ENCODE measurements at places on chromosomes 11 and 22.

DNA sequence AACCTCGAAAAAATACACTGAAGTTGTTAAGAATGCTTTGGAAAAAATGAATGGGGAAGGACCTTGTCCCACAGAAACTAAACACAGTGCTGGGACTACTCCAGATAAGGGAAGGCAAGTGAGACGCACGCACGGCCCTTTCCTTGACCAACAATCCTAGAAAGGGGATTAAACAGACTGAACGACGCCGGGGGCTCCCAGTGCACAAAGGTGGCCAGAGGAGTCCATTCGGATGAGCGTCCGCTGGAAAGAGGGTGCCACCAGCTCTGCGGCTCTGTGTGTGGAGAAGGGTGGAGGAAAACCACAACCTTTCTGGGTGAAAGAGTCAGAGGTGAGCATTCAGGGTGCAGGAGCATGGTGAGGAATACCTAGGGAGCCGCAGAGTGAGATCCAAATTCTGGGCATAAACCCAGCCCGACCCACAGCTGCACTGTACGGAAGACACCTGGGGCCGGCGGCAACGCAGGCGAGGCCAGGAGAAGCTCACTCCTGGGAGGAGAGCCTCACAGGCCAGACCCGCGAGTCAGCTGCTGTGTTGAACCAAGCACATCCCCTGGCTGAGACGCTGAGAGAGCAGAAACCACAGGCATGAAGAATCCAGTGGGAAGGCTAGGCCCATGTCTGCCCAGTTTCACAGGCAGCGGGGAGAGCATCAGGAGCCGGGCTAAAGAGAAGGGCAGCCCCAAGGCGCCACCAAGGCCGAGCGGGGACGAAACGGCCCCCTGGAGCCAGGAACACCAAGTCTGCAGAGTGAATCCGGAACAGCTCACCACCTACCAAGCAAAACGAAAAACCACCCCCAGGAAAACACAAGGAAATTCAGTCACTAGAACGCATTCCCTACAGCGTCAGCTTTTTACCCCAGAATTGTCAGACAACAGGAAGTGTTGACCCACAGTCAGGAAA, 177.1 kb downstream of the BRD1 start:
- no peak for DNase-seq

DNA sequence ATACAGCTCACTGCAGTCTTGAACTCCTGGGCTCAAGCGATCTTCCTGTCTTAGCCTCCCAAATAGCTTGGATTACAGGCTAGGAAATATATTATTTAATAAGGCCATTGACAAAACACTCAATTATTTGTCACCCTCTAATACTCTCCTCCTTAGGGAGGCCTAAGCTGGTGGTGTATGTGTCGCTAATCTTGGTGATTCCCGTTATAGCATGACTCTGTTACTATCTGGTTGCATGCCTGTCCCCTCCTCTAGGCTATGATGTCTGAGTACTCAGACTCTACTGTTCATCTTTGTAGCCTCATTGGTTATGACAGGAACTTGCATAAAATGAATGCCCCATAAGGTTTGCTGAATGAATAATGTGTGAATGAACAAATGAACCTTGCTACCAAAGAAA, 87.6 kb downstream of the USP35 start:
- DNase-seq, result no peak

- peak; percentile 11 for DNase-seq
These were observed 705 bp downstream of the BBOX1 start for GRCh38 chr11:27041141-27041899.

GRCh38 chr11:88402192-88402715, 64.7 kb upstream of the CTSC start:
- DNase-seq, result no peak

DNA sequence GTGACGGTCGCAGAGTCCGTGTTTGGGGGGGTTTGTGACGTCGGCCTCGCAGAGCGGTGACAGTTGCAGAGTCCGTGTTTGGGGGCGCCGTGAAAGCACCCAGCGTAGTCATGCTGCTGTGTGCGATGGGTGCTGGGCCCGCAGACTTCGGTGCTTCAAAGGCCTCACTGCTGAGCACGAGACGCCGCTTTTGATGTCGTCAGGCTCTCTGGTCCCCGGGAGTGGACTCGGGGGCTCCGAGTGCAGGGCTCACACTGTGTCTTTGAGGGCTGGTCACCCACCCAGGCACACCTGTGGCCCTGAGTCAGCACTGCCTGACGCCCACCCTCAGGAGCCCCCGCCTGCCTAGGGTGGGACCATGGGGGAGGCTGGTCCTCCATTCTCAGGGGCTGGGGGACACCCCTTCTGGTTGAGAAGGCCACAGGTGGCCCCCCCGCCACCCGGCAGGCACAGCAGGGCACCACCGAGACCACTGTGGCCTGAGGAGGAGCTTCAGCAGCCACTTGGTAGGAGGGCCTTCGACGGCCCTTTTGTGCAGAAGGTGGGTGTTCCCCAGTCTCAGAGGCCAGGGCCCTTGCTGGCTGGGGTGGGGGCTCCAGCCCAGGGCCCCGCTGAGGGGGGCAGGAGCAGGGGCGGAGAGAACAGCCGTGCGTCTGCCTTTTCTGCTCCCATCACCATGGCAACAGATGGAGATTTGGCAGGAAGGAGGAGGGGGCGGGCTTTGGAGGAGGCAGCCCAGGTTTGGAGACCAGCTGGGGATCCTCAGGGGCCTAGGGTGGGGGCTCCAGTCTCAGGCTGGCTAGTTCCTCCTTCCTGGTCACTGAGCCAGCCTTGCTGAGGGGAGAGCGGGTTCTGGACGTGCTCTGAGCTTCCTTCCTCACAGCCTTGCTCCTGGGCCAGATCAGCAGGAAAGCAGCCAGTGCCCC, 20.9 kb downstream of the BRSK2 start:
- peak; percentile 66 for DNase-seq

DNA sequence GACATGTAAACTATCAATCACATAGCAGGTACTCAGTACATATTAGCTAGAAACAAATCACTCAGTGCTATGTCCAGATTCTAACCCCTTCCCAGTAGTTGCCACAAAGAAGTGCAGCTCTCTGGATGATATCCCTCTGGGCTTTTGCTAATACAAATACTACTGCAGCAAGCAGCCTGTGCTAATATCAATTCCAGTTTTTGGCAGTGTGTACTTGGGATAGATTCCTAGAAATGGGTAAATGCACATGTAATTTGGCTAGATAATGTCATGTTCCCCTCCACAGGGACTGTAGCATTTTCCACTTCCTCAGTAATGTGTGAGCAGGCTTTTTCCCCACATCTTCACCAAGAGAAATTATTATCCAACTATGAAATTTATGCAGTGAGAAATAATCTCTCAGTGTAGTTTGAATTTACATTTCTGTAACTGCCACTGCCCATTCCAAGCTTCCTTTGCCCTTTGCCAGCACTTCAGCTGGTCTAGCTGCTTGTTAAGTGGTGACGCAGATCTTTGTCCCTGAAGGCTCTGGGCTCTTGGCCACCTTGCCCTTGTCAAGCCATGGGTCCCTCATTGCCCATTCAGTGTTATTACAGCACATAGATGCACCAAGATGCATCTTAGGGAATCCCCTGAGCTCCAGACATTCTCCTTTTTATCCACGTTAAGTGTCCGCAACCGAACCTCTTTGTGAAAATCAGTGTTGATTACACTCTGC, 107.1 kb upstream of the CLPB start:
- DNase-seq, result peak; percentile 6

- DNase-seq, result no peak
These were observed 22.6 kb downstream of the PHLDB1 start for GRCh38 chr11:118629761-118630661.

GRCh38 chr22:46018859-46019258, 41.9 kb upstream of the WNT7B start:
- no peak for DNase-seq

- no peak for DNase-seq
These were observed 71.4 kb downstream of the EFCAB6 start for GRCh38 chr22:43740587-43741270.

GRCh38 chr22:20577549-20577975, 70.2 kb downstream of the MED15 start:
- DNase-seq, result no peak

DNA sequence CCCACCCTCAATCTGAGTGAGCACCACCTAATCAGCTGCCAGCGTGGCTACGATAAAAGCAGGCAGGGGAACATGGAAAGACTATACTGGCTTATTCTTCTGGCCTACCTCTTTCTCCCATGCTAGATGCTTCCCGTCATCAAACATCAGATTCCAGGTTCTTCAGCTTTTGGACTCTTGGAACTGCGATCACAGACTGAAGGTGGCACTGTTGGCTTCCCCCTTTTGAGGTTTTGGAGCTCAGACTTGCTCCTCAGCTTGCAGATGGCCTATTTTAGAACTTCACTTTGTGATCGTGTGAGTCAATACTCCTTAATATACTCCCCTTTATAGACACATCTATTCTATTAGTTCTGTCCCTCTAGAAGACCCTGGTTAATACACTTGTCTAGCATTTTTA, 543.7 kb upstream of the RAG2 start:
- DNase-seq, result no peak

DNA sequence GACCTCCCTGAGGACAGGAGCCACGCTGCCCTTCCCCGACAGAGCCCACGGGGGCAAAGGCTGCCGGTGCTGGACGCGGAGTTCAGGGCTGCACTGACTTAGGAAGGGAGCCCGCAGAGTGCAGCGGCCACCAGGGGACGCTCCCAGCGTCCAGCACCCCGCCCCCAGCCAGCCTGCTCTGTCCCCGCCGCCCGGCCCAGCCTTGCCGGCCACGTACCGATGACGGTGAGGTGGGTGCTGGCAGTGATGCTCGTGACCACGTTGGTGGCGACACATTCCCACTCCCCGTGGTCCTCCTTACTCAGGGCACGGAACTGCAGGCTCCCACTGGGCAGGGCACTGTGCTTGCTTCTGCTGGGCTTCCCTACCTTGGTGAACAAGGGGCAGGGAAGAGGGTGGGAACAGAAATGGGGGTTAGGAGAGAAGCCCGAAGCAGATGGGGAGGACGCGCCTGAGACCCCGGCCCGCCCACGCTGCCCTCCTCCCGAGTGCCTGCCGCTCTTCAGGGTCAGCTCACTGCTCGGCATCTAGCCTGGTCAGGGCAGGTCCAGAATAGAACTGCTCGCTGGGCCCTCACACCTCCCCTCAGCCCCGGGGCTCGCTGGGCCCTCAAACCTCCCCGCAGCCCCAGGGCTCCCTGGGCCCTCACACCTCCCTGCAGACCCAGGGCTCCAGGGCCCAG, 25.9 kb downstream of the IGSF9B start:
- DNase-seq, result no peak

GRCh38 chr11:84261707-84262106, 975.5 kb upstream of the CCDC90B start:
- no peak for DNase-seq

- no peak for DNase-seq
These were observed 14.5 kb downstream of the MAML2 start for GRCh38 chr11:96328395-96329010.

GRCh38 chr11:85889676-85890579, 34.7 kb downstream of the CCDC83 start:
- DNase-seq, result no peak

DNA sequence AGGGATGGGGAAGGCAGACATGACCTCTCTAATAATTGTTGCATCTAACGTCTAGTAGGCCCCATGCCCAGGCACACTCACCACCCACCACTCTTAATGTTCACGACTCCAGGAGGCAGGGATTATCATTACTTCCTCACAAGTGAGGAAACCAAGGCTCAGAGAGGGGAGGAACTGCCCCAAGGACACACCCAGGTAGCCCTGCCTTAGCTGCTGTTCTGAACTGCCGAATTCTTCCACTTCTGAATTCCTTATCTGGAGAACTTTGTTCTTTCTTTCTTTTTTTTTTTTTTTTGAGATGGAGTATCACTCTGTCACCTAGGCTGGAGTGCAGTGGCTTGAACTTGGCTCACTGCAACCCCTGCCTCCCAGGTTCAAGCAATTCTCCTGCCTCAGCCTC, 16.7 kb downstream of the SLCO2B1 start:
- DNase-seq, result no peak

- DNase-seq, result no peak
These were observed 793.5 kb upstream of the CNTN5 start for GRCh38 chr11:98227278-98227677.

- DNase-seq, result no peak
These were observed 4.3 kb downstream of the LRFN4 start for GRCh38 chr11:66861038-66861773.

GRCh38 chr11:116918925-116919655, 81.7 kb upstream of the APOA1 start:
- no peak for DNase-seq

DNA sequence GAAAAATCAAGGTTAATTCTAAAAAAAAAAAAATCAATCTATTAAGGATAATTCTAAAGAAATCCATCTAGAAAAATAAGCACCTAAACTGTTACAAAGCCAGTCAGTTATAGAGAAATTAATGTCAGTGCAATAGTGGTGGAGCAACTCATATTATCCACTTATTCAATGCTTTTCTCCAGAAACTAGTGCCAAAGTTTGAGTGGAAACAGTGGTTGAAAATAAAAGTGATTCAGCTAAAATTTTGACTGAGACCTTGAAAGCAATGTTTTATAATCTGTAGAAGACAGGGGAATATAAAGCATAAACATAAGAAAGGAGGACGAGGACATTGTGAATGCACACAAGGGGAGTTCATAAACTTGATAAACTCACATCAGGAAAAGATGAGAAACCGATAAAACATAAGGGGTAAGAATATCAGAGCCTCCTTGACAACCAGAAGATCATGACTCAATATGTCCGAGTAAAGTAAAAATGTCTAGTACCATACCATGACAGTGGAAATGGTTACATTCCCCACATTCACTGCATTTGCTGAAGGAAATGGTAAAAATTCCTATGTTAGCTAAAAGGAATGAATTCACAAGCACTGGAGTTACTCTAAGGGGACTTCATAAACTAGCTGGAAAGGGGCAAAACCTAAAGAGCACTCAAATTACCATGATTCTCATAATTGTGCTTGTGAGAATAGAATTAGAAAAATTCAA, 58.7 kb upstream of the SLC5A12 start:
- no peak for DNase-seq

GRCh38 chr22:45131749-45132148, 32.0 kb upstream of the NUP50 start:
- DNase-seq, result peak; percentile 1

GRCh38 chr11:81987829-81988472, 745.7 kb downstream of the FAM181B start:
- DNase-seq, result no peak

DNA sequence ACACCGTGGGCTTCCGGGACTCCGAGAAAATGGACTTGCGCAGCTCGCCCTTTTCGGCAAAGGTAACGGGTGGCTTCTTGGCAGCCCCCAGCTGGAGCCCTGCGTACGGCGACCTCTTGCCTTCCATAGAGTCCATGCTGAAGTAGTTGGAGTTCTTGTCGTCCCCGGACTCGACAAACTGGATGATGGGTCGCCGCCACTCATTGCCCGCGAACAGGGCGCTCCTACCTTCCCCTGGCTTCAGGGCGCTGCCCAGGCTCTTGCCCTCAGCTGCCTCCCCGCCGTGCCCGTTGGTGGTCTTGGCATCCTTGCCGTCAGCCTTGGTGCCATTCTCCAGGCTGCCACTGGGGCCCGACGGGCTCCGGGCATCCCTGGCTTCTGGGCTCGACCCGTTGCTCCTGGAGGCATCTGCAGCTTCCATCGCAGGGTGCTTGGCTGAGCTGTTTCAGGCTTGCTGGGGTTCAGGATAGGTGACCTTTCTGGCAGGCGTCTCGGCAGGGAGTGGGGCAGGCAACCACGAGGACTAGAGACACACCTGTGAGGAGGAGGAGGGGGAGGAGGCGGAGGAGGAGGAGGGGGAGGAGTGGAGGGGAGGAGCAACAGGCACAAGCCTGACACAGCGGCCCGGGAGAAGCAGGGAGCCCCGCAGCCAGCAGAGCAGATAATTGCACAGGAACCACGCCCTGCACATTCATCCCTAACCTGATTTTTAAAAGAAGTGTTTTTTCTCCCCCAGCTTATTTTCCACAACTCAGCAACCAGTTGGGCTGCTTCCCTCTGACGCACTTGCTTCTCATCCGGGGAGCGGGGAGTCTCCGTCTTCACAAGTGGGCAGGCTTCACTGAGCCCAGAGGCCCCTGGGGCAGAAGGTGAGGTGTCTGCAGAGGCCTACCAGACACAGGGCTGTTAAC, at the start of gene TRIM29:
TRIM29 (minus strand) TSS at position 503 of the 911 bp plus-strand sequence; CDS start at position 421, 82 bp downstream.
- no peak for DNase-seq
